ENCODE measurements at places on chromosomes 3 and 15.
A peak's percentile ranks its signal among the peaks of the same experiment; 100 is the strongest.

- peak; percentile 75 for DNase-seq
Measured at GRCh38 chr15:25508369-25509002, 69.7 kb upstream of the UBE3A start.

DNA sequence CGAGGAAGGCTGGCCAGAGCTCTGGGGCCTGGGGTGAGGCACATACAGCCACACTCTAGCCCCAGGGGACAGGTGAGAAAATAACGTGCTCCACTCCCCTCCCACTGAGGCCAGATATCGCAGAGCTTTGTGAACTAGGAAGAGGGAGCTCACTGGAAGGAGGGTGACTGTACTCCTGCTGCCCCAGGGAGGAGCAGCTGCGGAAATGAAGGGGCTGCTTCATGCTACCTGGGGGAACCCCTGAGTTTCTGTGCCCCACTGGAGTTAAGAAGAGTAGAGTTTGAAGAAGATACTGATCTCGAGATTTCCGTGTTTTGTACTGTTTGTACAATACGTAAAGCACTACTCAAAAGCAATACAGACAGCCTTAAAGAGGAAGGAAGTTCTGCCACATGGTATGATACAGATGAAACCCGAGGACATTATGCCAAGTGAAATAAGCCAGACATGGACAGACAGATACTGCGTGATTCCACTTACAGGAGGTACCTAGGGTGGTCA lies 44.6 kb downstream of the CMTM6 start:
- DNase-seq = peak; percentile 52

DNA sequence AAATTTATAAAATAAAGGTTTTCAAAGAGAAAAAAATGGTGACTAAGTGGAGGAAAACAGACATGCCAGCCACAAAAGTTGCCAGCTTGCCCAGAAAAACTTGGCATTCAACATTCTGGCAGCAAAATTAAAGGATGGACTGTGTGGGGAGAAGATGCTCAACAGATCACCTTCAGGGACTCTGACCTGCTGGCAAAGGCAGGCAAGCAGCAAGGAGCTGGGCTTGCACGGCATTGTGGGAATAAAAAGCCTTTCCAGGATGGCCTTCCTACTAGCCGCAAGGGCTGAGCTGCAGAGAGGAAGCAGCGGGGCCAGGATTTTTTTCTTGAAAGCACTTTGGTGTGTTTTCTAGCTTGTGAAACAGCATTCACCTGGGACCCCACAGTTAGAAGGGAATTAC lies 101.9 kb upstream of the CACNA2D3 start:
- no peak for DNase-seq

DNA sequence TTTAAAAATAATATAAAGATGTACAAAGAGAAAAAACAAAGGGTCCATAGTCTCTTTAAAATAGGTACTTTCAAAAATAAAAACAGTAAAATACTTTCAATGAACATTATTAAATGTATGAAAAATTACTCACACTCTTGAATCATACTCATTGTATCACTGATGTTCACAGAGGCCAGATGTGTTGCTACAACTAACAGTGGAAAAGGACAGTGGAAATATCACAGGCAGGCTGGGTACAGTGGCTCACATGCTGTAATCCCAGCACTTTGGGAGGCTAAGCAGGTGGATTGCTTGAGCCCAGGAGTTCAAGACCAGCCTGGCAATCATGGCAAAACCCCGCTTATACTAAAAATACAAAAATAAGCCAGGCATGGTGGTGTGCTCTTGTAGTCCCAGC lies 26.8 kb downstream of the NPHP3 start:
- DNase-seq = no peak

- no peak for DNase-seq
Measured at GRCh38 chr3:72384602-72385001, 463.6 kb downstream of the SHQ1 start.

GRCh38 chr15:77819851-77820728 lies 187.4 kb upstream of the LINGO1 start:
- DNase-seq = no peak

DNA sequence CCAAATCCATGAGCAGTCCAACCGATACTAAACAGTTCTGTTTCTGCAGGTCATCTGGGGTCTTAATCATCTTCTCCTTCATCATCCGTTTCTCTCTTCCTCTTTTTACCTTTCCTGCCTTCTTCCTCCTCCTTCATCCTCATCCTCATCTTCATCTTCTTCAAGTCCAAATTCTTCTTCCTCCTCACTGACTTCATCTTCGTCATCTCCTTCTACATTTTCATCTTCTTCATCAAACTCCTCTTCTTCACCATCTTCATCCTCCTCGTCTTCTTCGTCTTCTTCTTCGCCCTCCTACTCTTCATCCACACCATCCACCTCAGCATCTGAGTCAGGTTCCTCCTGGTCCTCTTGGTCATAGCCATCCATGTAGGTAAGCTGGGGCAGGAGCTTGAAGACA lies 14.2 kb upstream of the COMMD4 start:
- DNase-seq = no peak

- DNase-seq = no peak
Measured at GRCh38 chr15:85401108-85401774, 20.8 kb downstream of the AKAP13 start.

- no peak for DNase-seq
Measured at GRCh38 chr15:36359286-36359685, 220.1 kb upstream of the CDIN1 start.

- DNase-seq = no peak
Measured at GRCh38 chr3:146969356-146969755, 364.2 kb upstream of the PLSCR5 start.

DNA sequence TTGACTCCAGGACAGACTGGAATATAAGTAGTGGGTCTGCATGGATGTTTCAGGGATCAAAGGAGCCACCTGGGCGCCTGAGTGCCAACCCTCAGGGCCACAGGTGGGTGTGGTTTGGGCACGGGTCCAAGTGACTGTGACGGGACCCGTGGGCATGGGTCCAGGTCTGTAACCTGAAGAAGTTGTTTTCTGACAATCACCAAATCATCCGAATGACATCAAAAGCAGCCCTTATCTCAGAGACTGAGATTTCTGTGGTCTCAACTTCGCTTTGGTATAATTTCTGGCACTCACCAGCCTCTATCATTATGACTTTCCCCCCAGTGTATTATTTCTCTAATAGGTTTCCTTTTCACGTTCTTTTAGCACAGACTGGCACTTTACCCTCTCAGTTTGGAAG lies 24.4 kb downstream of the RLBP1 start:
- no peak for DNase-seq

GRCh38 chr3:123520656-123521055 lies 64.2 kb downstream of the HACD2 start:
- no peak for DNase-seq

- no peak for DNase-seq
Measured at GRCh38 chr3:8445861-8446260, 55.8 kb upstream of the LMCD1 start.

DNA sequence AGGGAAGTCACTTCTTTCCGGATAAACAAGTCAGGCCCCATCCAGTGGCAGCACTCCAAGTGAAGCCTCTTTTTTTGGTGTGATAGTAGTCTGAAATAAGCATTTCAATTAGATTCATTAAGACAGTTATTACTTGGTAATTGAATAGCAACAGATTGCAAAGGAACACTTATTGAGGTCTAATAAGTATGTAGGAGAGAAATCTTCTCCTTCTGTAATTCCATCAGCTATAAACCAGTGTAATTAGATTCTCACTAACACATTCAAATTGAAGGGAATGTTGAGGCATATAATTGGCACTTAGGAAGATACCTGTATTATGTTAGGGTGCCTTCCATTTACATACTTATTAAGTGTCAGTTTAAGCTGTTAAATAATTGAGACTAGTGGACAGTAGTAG lies 73.9 kb downstream of the SEMA6D start:
- DNase-seq = no peak

- DNase-seq = no peak
Measured at GRCh38 chr3:80554304-80554703, 786.5 kb upstream of the ROBO1 start.

DNA sequence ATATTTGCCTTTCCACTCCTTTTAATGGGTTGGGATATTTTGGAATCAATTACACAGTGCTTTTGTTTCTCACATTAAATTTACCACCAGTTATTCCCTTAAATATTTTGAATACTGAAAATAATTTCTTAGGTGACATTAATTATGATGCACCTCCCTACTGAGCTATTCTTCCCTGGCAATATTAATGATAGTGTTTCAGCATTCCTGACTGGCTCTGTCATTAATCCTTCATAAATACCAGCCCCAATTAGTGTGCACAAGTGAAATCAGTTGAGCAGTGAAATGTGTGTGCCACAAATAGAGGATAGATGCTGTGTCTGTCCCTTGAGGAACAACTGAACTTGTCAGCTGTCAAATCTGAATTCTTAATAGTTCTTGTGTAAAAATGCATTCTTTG lies 304.0 kb downstream of the CACNA2D3 start:
- DNase-seq = no peak

DNA sequence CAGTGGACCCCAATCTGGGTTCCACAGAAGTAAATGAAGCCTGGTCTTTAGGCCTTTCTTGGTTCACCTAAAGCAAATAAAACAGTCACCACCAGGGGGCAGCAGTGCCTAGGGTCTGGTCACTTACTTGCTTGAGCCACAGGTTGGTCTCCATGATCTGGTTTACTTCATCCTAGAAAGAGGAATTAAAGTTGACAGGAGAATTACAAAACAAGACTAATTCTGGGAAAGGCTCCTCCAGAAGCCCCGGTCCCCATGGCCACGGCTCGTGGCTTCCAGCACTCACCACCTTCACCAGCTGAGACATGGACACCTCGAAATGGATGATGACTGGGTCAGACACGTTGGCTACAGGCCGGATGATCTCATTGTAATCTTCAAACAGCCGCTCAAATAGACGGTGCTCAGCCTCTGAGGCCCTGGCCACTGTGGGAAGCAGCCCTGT lies 2.3 kb downstream of the CHRNA3 start:
- DNase-seq = peak; percentile 87

DNA sequence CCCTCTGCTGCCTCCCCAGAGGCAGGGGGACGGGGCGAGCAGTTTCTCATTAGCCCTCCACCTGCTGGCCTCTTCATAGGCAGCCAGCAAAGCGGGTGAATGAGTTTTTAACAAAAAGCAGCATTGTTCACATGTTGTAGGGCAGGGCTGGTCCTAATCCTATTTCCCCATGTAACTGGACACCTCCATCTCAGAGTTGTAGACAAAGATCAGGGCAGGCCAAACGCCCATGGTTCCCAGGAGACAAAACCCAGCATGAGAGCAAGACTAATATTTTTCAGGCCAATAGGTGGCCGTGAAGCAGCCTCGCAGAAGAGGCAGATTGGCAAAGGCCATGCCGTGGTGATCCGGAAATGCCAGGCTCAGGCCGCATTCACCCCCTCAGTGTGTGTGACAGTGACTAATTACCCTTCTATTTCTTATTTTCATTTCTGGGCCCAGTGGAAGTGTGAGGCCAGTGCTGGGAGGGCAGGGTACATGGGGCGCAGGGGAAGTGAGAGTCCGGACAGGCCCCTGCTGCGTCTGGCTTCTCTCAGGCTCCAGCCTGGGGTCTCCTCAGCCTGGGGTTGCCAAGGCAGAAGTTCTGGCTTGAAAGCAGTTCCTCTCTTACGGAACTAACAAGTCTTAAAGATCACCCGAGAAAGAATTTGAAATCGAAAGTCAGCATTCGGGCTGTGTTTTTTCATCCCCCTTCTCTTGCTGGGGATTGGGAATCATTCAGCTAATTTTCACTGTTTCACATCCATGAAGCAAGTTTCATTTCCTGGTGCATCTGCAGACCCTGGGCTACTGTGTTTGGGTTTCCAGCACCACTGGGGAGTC lies 64.8 kb downstream of the BOC start:
- peak; percentile 70 for DNase-seq
